RCC 7860 (cell line): ENCODE measurements at places on chromosomes 5 and 9.

DNA sequence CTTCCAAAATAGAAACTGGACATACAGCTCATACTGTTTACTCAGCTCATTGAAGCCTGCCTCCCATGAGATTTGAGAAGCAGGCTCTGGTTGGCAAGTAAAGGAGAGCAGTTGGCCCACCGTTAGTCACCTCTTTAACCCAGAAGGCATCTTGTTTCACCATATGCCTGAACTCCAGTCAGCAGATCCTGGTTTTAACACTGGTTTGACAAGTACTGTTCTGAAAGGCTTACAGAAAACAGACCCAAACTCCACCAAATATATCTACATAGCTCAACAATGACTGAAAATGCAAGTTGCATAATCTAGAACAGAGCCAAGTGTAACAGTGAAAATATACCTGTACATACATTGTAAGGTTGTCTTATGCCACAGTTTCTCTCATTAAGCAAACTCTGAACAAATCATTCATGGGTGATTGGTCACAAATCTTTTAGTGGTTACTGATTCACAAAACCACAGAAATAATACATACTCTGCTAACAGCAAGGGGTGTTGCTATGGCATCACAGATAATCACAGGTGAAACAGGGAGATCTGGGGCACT lies 198.8 kb downstream of the BNC2 start:
- DNase-seq = peak; percentile 91

DNA sequence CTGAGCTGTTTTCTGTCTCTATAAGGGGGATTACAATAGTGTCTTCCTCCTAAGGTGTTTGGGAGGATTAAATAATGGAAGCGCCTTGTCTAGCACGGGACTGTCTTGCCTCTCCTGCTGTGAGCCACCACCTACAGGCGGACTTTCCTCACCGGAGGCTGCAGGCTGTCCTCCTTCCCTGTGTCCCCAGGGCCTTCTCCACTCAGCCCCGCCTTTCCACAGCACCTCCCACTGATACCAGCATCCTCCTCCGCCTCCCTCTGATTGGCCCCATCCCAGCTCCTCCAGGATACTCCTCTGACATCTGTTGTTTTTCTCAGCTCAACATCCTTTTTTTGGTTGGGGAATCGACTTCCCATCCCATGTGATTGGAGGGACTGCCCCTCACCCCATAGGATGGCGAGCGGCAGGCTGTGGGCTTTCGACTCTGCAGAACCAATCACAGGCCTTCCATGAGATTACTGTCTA lies 851 bp upstream of the ZDHHC12 start:
- peak; percentile 69 for DNase-seq

DNA sequence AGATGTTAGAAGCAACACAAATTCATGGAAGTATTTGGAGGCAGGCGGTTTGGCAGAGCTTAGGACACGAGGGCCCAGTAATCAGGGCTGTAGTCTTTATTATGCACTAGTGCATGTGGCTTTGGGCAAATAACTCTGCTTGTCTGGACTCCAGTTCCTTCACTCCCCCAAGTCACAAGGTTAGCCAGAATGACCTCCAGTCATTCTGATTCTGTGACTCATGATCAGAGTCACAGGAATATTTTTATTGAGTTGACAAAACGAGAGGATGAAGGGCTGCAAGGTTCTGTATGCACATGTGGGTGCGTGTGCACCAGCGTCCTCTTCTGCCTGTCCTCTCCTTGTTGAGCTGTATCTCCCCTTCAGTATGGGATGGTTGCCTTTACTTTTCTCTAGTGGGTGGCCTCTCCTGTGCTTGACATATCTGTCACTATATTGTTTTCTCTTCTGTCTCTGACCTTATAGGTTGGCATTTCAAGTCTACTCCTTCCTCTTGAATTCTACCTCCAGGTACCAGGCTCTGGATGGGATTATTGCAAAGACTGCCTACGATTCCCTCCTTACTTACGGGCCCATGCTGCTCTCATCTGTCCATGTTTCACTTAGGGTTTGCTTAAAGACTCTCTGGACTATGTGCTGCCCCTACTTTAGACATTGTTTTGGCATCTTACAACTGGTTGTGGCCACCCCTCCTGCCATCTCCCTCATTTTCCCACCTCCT lies 94.6 kb downstream of the KDM4C start:
- peak; percentile 83 for DNase-seq

DNA sequence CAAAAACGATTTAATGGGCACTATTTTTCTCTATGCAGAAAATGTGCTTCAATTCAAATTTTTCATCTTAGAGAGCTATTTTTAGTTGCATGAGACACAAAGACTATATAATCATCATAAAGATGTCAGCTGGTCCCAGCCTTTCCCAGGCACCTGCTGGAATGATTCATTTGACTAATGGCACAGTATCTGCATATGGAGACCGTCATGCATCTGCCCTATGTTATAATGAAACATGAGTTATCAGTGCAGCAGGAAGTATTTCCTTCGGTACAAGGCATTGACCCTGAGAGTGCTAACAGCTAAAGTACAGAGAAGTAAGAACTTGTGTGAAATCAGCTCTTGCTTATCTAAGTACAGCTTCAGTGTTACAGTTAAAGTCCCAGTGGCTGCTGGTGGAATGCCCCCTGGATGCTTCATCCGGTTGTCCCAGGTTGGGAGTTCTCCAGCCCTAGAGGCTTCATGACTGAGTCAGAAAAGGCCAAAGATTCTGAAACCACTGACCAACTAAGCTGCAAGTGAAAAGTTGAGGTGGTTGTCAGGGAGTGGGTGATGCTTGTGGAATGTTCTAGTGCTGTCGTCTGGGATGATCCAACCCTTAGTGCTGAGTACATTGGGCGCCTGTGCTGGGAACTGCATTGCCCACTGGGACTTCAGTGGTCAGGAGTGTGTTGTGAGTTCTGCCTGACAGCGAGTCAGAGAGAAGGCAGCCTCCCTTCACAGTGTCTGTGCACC lies 57.2 kb downstream of the MTRR start:
- DNase-seq = peak; percentile 89

DNA sequence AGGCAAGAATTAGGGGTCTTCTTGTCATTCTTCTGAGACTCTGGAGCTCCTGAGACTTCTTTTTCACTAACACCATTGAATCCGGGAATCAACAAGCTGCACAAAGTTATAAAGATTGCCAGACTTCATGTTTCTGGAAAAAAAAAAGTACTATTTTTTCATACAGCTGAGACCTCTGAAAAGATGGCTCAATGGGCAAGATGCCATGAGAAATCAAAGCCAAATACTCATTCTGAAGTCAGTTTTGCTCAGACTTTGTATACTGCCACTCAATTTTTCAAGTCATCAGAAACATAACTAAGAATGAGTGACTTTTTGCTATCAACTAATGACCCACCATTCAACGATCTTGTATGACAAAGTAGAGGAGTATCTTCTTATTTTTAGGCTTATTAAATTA lies 512.0 kb downstream of the RAB3C start:
- DNase-seq = no peak
